ENCODE measurements at places on chromosomes 4 and X.
A peak's percentile ranks its signal among the peaks of the same experiment; 100 is the strongest.

DNA sequence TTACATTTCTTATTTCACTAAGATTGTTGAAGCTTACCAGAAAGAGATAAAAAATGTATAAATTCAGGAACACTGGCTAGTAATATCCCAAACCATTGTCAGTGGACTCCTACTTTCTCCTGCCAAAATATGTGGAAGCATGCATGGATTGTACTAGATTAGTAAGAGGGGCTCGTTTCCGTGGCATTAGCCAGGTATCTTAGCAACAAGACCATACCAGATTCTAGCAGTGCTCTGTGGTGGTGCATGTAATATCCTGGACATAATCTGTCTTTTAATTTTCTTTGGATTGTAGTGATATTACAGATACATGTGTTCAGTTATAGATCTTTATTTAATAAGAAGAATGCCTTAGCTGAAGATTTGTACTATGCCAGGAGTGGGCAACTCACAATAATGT lies 371.9 kb upstream of the PITX2 start:
- no peak for DNase-seq

DNA sequence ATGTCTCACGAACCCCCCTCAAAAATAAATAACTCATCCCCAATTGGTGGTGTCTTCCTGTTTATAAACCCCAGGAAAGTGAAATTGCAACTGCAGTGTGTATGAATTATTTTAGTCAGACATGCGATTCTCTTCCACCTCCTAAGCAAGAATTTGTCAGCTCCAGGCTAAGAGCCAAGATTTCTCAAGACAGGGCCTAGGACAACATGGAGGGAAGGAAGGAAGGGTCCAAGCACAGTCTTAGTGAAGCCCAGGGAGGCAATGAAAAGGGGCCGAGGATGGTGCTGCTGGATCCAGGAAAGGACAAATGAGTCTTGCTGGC lies 20.0 kb downstream of the SH3KBP1 start:
- no peak for DNase-seq

DNA sequence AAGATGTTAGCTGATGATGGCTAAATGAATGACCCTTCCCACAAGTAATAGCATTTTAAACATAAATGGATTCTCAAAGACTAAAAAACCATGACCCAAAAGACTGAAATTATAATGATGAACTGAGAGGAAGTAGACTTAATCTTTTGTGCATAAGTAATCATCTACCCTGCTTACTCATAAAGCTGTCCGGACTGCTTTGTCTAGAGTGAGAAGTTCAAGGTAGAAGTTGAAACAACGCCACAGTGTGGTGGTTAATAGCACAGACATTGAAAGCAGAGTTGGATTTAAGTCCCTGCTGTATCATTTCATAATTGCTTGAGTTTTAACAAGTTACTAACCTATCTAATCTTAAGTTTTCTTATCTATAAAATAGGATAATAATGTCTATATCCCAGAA lies 346.6 kb downstream of the CENPC start:
- DNase-seq, result no peak

- DNase-seq, result no peak
Observed at GRCh38 chr4:183430317-183430993, 14.0 kb upstream of the CDKN2AIP start.

DNA sequence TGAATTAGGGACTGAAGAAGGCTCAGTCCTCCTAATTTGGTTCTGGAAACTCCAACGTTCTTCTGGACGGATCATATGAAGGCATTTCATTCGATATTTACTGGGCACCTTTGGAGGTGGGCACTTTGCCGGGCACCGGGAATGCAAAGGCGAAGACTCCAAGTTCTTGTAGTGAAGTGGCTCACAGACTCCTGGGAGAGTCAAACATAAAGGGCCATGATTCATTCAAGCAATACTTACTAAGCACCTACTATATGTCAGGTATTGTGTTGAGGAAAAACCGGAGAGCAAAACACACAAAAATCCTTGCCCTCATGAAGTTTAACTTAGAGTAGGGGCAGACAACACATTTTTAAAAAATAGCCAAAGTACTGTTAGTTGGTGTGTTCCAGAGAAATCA lies 17.0 kb upstream of the ERCC6L start:
- no peak for DNase-seq

GRCh38 chr4:75686346-75686745 lies 13.1 kb upstream of the G3BP2 start:
- peak; percentile 15 for DNase-seq

GRCh38 chrX:276581-277201 lies 4.5 kb upstream of the PLCXD1 start:
- no peak for DNase-seq

DNA sequence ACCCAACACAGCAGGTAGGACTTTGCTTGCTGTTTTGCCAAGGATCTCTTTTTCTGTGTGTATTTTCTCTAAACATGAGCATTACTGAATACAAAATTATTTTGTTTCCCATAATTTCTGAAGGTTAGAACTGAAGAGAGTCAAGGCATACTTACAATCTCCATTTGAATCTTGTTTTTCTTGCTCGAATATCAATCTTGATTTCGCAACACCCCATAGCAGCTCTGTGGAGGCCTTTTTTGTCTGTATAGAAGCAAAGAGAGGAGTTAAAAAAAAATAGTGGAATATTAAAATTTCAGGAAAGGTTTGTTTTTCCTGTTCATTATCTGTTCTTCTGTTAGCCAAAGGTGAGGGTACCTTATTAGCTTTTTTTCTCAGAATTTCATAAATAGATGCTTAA lies 92.9 kb downstream of the TNIP2 start:
- DNase-seq, result no peak

DNA sequence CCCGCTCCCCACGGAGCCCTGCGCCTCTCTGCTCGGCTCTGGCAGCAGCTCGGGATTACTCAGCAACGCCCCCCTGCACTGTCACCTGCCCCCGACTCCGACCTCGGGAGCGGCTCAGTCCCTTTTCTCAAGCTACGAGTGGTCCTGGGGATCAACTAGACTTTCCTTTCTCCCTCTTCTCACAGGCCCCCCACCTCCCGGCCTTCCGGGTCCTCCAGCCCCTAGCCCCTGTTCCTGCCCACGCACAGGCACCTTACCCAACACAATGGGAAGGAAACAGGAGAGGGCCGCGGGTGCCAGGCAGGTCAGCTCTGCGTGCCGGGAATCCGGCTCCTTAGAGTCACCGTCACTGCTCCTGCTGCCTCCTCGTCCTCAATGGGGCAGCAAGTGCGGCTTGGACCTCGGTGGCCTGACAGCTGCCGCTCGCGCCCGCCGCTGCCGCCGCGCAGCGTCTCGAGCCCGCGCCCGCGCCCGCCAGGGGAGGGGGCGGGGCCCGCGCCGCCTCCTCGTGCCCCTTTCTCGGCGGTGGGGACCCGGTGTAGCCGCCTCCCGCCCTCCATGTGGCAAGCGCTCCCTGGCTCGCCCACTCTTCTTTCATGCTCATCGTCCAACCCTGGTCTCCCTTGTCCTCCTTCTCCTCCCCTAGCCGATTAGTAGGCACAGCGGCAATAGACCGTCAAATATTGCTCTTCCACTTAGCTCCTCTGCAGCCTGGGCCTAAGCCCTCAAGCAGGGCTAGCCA lies at the start of gene RAB9B:
Gene RAB9B, minus strand, starts transcription at position 455 of the 742 bp plus-strand sequence. CDS start 6,473 bp downstream, outside the sequence.
- DNase-seq, result peak; percentile 54

GRCh38 chrX:119236623-119237561 lies 807 bp downstream of the PGRMC1 start:
- DNase-seq, result no peak

- no peak for DNase-seq
Observed at GRCh38 chr4:111360906-111361305, 738.0 kb upstream of the PITX2 start.

GRCh38 chrX:42943051-42943974 lies 165.3 kb upstream of the PPP1R2C start:
- DNase-seq, result peak; percentile 63

- no peak for DNase-seq
Observed at GRCh38 chr4:69818060-69818639, 41.8 kb downstream of the SULT1E1 start.

DNA sequence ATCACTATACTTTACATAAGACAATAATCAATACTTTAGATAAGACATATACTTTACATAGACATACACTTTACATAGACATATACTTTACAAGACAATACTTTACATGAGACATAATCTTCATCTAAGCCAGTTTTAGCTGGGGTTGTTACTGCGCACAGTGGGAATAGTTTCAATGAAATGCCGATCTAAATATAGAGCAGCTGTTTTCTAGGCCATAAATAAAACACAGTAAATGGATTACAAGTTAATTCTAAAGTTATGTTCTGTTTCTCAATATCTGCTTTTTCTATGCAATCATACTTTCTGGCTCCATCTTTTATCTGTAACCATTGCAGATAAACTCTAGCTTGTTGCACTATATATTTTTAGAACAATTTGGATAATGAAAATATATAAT lies 1470.6 kb upstream of the PABPC4L start:
- DNase-seq, result no peak

- no peak for DNase-seq
Observed at GRCh38 chr4:172983014-172983413, 185.6 kb upstream of the GALNT7 start.

- DNase-seq, result peak; percentile 71
Observed at GRCh38 chr4:140151699-140152012, 2.3 kb downstream of the MAML3 start.

DNA sequence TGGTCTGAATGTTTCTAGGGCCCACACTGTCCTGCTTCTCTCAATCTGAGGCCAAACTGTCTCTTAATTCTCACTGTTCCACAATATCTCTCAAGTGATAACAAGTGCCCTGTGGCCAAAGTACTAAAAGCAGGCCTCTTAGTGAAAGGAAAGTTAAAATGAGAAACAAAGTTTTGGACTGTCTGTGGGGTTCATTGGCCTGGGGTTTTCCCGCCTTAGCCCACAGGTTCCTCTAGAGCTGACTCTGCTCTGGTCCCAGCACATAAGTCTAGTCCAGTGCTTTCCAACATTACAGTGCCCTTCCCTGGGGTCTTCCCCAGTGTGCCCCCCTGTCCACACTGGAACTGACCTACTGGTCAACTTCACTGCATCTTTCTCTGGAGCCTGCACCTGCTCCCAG lies 6.3 kb downstream of the MAGEB1 start:
- DNase-seq, result no peak

DNA sequence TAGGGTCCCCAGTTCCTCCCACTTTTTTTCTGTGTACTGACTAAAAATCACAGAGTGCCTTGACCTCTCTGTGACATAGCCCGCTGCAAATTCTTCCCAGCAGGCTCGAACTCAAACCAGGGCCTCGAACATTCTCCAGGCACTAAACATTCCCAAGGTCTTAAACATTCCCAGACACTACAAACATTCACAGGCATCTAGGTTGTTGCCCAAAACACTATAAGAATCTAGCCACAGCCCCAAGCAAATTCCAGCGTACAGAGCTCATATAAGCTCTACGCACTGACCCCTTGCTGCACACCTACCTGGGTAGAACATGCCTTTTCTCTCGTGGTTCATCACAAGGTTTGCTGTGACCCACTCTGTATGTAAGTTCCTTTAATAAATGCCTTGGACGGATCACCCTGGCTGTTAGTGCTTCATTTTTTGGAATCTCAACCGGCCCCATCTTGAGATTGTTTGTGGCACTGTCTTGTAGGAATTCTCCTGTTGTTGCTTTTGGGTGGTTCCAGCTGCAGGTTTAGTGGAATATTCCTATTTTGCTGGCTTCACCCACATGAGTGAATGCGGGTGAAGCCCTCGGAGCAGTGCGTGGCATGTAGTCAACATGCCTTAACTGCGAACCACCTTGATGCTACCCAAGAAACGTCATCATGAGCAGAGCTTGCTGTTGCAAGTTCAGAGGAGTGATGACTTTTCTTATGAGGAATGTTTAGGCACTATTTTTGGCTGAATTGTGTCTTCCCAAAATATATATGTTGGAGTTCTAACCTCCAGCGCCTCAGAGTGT lies 230.0 kb downstream of the HS3ST1 start:
- DNase-seq, result no peak

DNA sequence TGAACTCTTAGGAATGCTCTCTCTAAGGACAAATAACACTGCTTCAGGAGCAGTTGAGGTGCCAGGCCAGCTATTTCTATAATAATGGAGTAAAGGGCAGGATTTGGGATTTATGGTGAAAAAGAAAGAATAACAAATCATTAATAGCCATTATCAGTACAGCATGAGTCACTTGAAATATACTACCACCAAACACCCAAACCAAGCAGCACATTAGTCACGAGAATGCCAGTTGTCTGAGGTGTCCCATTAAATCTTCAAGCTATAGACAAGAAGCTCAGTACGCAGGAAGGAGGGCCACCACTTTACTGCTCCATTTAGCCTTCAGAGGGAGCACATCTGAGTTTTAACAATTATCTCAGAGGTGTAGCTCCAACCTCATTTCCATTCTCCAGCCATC lies 106.8 kb upstream of the MAGEA10 start:
- no peak for DNase-seq
